ENCODE measurements at places on chromosomes 1 and 21. TPM values are rescaled to one million over a fixed set of nuclear protein-coding genes. Genes with fewer than 3 reads are reported as not detected.

DNA sequence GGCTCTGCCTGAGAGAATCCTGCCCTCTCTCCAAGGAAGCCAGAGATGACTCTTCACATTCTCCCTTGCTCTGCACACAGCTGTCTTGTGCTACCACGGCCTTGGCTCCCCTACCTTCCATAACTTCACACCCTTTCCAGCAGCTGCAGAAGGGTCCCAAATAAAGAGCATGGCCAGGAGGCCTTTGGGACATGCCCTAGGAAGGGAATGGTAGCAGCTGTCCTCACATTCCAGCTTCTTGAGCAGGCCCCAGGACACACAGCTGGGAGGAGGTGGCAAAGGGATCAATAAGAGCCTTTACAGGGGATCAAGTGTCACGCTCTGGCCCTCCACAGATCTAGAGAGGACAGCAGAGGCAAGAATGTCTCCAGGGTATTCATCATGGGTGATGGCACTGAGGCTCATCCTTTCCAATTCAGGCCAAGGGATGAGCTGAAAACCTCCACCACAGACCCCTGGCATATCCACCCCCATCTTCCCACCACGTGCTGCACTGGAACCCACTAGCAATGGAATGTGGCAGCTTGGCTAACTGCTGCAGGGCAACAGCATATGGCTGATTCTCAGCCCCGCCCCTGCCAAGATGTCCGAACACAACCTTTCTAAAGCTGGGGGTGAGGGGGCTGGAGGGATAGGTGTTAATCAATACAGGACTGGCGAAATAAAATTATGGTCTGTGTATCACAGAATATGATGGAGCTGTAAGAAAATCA is 17.8 kb upstream of the RAB29 start:
- no peak for DNase-seq
- H3K4me3 ChIP-seq, result no peak overlapping the region
- H3K36me3 ChIP-seq, result no peaks in the 10 kb centered on the region
- H3K27ac ChIP-seq, result no peak overlapping the region
- no peaks in the 10 kb centered on the region for H3K27me3 ChIP-seq

DNA sequence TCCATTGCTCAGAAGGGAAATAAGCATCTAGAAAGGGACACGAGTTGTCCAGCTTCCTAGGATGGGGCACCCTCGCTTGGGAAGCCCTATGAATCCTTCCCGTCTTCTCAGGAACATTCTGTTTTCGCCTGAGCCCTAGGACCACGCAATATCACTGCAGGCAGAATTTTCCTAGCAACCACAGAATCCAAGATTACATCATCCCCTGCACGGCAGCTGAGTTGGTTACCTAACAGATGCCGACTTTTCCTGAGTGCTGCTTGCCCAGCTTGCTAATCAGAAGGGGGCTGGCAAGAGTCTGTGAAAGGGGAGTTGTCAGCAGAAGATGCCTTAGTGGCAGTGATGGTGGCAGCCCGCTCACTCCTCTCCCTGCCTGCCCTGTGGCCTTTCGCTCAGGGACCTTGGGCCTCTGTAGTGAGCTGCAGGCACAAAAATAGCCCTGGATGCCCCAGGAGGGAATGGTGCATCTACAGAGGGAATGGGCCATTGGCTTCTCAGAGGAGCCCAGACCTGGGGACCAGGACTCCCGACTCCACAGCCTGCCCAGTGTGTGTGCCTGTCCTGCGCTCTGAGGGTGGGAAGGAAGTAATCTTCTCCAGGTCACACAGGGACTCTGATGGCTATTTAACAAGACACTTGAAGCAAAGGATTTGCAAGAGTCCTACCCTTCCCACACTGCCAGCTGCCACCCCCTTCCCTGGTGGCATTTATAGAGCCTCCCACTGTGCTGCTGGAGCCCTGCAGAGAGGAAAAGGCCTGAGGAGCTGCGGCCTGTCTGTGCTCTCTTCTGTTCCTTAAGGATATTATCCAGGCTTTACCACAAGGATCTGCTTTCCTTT is 28.9 kb upstream of the CLSTN1 start:
- peaks cover 41% of the 10 kb centered on the region for H3K36me3 ChIP-seq
- H3K27ac ChIP-seq, result no peak overlapping the region
- DNase-seq, result no peak
- H3K4me1 ChIP-seq, result peaks cover 6% of the 10 kb centered on the region
- no peak overlapping the region for H3K4me3 ChIP-seq
- no peaks in the 10 kb centered on the region for H3K27me3 ChIP-seq

Gene ORC1
- polyA plus RNA-seq, result 7.0 TPM

- H3K27ac ChIP-seq, result no peak overlapping the region
- DNase-seq, result no peak
- H3K4me3 ChIP-seq, result no peak overlapping the region
- no peaks in the 10 kb centered on the region for H3K27me3 ChIP-seq
- H3K4me1 ChIP-seq, result no peaks in the 10 kb centered on the region
These were observed 267.2 kb upstream of the SGIP1 start for GRCh38 chr1:66266756-66267155.

- H3K27me3 ChIP-seq, result no peaks in the 10 kb centered on the region
- H3K27ac ChIP-seq, result no peak overlapping the region
- H3K4me1 ChIP-seq, result no peaks in the 10 kb centered on the region
- no peak overlapping the region for H3K4me3 ChIP-seq
- H3K36me3 ChIP-seq, result no peaks in the 10 kb centered on the region
- DNase-seq, result no peak
These were observed 157.4 kb downstream of the HUNK start for GRCh38 chr21:32030146-32030652.

DNA sequence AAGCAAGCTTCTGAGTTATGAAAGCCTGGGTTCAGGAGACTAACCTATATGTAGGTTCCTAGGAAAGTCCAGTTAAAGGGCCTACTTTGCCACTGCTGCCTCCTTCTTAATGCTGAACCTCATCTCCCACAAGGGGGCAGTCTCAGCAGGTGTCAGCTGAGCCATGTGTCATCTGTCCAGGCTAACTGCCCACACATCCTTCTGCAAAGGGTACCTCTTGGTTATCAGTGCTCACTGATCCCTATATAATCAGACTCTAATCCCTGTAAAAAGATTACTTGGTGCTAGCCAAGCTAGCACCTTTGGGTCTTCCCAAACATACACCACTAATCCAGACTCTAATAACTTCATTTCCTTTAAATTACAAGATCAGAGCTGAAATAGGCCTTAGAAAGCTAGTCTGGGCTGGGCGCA is 9.0 kb downstream of the PRDX1 start:
- H3K27me3 ChIP-seq, result no peaks in the 10 kb centered on the region
- peaks cover 59% of the 10 kb centered on the region for H3K4me1 ChIP-seq
- H3K36me3 ChIP-seq, result peaks cover 76% of the 10 kb centered on the region

Gene OR2T34
- not detected for polyA plus RNA-seq

GRCh38 chr1:27864264-27864895 is 8.0 kb upstream of the THEMIS2 start:
- DNase-seq, result no peak
- peaks cover 36% of the 10 kb centered on the region for H3K4me1 ChIP-seq
- no peak overlapping the region for H3K27ac ChIP-seq
- H3K4me3 ChIP-seq, result no peak overlapping the region

Gene KIF26B
- 0.08 TPM for polyA plus RNA-seq

Data from HepG2 (cell line).